ENCODE measurements at places on chromosomes 2 and 18. TPM values are rescaled to one million over a fixed set of nuclear protein-coding genes. Genes with fewer than 3 reads are reported as not detected.

Gene TSPYL6
- 0.04 TPM for total RNA-seq

Gene LIPG
- 6.3 TPM for total RNA-seq

Gene KCNE4
- total RNA-seq = 7.2 TPM

Gene CDC42EP3
- total RNA-seq = 20.4 TPM

Data from muscle of leg (tissue), 16 donors.